Aorta (tissue), 5 donors: ENCODE measurements at places on chromosomes 2 and 18. TPM values are rescaled to one million over a fixed set of nuclear protein-coding genes. Genes with fewer than 3 reads are reported as not detected.

GRCh38 chr18:46070815-46071652 is 1.0 kb downstream of the PSTPIP2 start:
- H3K27ac ChIP-seq, result no peak overlapping the region
- no peaks in the 10 kb centered on the region for H3K27me3 ChIP-seq
- no peaks in the 10 kb centered on the region for H3K36me3 ChIP-seq
- H3K4me3 ChIP-seq, result peak overlapping the region; percentile 14
- H3K4me1 ChIP-seq, result no peaks in the 10 kb centered on the region

- no peaks in the 10 kb centered on the region for H3K27me3 ChIP-seq
- DNase-seq, result no peak
- no peak overlapping the region for H3K4me3 ChIP-seq
- H3K4me1 ChIP-seq, result no peaks in the 10 kb centered on the region
- H3K27ac ChIP-seq, result no peak overlapping the region
These were observed 64.1 kb downstream of the FBXO15 start for GRCh38 chr18:74083557-74083952.

DNA sequence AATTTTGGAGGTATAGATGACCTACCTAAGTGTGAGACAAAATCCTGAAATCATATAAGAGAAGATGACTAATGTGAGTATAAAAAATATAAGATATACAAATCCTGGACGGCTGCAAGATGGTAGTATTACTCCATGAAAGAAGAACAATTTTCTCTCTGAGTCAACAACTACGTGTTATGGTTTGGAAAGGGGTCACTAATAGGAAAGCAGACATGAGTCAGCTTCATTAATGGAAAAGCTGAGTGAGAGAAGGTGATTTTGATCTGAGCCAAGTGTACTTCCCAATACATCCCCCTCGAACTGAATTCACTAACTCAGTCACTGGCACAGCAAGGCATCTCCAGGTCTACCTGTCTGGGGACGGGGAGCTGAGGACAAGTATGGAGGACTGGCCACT is 20.1 kb upstream of the SELENOI start:
- no peaks in the 10 kb centered on the region for H3K27me3 ChIP-seq
- H3K27ac ChIP-seq, result no peak overlapping the region
- no peaks in the 10 kb centered on the region for H3K4me1 ChIP-seq
- DNase-seq, result no peak
- H3K4me3 ChIP-seq, result no peak overlapping the region

GRCh38 chr18:64872710-64873458 is 724.0 kb upstream of the LINC00305 start:
- no peaks in the 10 kb centered on the region for H3K27me3 ChIP-seq
- no peaks in the 10 kb centered on the region for H3K36me3 ChIP-seq
- DNase-seq, result no peak
- no peak overlapping the region for H3K4me3 ChIP-seq
- no peak overlapping the region for H3K27ac ChIP-seq

The NT5DC4 gene
- total RNA-seq, result not detected

The FBXO48 gene
- total RNA-seq, result 1.0 TPM
